GM20000 (cell line): ENCODE measurements at places on chromosomes 5 and 9.

- no peak for DNase-seq
Observed at GRCh38 chr9:135769489-135770202, 67.7 kb downstream of the KCNT1 start.

DNA sequence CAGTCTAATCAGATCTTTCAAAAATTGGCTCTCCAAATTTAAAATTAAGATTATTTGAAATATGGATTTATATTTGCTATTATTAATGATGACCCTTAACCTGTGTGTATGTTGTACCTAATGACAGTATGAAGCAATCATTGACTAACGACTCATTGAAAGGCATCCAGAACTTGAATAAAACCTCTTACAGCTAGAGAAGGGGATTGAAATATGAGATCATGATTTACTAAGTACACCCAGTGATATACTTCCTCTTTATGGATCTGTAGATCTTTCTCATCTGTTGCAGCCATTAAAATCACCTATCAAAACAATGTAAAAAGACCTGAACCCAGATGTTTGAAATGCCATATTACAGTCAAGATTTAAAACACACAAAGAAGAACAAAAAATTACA is 126.5 kb downstream of the RPS23 start:
- DNase-seq: no peak

DNA sequence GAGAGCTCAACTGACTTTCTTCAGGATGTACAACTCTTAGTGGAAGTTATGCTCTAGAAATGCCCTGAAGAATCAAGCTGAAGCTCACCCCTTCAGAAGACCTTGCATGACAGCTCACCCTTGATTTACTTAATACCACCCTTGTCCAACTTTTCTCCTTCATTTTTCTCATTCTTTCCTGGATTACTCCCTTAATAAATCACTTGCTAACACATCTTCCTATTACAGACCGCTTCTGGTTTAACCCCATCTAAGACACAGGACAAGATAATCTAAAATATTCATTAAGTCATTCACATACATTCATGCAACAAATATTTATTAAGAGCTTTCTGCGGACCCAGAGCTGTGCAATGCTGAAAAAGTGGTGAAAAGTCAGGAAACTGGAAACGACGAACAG is 630.7 kb upstream of the RORB start:
- no peak for DNase-seq

DNA sequence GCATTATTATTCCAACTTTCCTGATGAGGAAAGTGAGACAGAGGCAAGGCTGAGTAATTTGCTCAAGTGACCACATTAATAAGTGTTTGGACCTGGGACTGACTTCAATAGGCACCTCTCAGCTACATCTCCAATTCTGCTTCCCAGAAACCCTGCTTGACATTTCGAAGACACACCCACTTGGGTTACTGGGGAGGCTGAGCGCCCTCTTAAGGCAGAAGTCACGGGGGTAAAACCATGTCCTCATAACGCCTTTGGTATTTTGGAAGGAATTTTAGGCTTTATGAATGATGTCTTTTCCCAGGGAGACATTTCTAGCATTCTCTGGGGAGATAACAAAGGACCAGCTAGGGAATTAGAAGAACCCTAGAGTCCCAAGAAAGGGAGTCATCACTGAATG is 53.3 kb downstream of the TRPC7 start:
- no peak for DNase-seq

DNA sequence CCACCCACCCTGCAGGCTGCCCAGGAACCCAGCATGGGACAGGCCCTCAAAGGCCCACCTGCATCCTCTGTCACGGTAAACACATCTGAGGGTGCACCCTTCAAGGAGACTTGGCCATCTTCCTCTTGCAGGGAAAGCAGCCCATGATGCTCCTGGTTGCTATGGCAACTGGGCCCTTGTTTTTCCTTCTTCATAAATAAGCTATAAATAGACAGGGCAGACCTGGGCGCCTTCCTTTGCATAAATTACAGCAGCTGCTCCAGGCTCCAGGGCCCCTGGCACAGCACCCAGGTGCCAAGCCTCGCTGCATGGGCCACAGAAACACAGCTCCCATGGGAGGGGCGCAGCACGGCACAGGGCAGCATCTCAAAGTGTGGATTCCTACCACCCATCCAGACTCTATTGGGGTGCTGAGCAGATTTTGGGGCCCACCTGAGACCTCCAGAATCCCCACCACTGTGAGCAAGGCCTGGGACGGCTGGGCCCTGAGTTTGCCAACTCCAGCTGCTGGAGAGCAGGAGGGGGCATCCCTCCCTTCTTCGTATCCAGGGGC is 5.8 kb upstream of the PSMB7 start:
- DNase-seq: no peak
